CD14-positive monocyte (primary cell): ENCODE measurements at places on chromosomes 13 and 19. TPM values are rescaled to one million over a fixed set of nuclear protein-coding genes. Genes with fewer than 3 reads are reported as not detected.

DNA sequence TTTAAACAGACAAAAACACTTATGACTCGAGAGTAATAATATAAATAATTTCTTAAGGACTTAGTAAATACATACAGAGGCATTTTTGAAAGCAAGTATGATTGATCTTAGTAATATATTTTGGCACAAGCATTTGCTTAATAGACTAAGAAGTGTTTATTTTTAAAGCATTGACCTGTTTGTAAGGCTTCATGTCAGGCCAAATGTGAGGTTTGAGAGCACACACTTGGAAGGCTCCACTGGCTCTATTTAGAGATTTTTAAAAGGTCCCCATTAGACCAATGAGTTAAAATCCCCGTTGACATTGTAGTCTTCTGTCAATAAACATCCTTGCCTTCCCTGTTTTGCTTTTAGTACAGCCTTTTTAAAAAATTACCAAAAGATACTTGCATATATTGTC is 50.4 kb downstream of the ATP8A2 start:
- DNase-seq: no peak

Gene PEAK3
- polyA plus RNA-seq: 2.9 TPM

- DNase-seq: no peak
Observed at GRCh38 chr13:97261254-97262005, 39.3 kb downstream of the MBNL2 start.

- DNase-seq: peak; percentile 17
Observed at GRCh38 chr19:10927730-10928562, 493 bp downstream of the YIPF2 start.

- no peak for DNase-seq
Observed at GRCh38 chr19:38496603-38497487, 63.4 kb downstream of the RYR1 start.

Gene HCN2
- not detected for polyA plus RNA-seq

- no peak for DNase-seq
Observed at GRCh38 chr13:49356223-49356622, 87.6 kb downstream of the CAB39L start.

Gene KL
- polyA plus RNA-seq: 1.4 TPM

GRCh38 chr19:31718032-31718431 is 368.8 kb upstream of the TSHZ3 start:
- no peak for DNase-seq

Gene KCNC3
- polyA plus RNA-seq: 0.04 TPM

GRCh38 chr13:90801621-90802020 is 545.9 kb upstream of the MIR17HG start:
- no peak for DNase-seq

GRCh38 chr19:29672933-29673336 is 7.7 kb downstream of the PLEKHF1 start:
- no peak for DNase-seq
